ENCODE measurements at places on chromosomes 6 and 20.

GRCh38 chr6:72595812-72596211, 26.1 kb upstream of the KCNQ5 start:
- no peak for DNase-seq

DNA sequence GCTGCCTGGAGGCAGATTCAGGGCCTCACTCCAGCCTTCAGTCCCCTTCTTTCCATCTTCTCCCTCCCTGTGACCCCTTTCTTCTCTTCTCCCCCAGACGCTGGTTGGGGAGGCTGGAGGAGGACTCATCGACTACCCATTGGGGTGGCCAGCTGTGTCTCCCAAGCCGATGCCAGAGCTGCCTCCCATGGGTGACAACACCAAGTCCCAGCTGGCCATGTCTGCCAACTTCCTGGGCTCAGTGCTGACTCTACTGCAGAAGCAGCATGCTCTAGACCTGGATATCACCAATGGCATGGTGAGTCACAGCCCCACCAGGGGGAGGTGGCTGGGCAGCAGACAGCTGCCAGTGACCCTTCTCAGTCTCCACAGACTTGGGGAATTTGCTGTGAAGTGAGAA, 12.9 kb downstream of the BPIFB4 start:
- DNase-seq = no peak

DNA sequence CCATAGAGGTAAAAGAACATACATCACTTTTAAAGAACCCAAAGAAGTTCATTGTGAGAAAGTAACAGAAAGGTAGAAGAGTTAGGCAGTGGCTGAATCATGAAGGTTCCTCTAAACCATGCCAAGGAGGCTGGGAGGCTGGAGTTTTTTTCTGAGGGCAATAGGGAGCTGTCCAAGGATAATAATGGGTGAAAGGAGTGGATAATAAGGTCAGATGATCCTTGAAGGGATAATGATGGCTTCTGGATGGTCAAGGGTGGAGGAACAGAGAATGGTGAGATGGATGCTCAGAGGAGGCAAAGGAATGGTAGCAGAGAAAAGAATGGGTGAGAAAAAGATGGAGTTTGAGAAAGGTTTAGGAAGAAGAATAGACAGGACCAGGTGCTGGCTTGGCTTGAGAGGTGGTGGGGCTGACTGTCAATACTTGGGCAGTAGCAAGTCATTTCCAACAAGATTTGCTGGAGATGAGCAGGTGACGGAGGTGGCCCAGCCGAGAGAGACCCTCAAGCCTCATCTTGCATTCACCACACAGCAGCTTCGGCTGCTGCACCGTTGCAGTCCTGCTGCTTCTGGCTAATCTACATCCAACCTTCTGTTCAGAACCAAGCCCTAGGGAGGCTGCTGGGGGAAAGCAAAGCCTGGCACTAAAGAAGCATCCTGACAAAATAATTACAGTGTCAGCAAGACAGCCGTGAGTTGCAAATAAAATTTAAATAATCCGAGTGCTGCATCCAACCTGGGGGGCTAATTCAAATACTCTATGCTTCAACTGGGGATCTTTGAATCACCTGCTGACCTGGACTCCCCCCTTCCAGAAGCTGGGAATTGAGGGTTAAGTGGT, 131.2 kb upstream of the KCNG1 start:
- no peak for DNase-seq

DNA sequence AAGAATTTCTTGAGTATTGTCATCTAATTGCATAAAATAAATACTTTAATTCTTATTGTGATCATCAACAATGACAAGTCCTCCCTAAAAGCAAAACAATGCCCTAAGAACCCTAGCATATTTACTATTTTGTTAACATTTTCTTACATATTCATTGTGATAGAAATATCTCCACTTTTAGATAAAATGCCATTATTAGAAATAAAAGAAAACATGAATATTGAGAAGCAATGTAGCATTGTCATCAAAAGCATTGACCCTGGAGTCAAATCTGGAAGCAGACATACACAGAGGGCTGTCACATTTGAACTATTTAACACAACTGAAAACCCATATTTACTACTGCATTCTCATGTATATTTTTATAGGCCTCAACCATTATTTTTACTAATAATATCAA, 257.7 kb downstream of the SYNE1 start:
- DNase-seq = no peak

DNA sequence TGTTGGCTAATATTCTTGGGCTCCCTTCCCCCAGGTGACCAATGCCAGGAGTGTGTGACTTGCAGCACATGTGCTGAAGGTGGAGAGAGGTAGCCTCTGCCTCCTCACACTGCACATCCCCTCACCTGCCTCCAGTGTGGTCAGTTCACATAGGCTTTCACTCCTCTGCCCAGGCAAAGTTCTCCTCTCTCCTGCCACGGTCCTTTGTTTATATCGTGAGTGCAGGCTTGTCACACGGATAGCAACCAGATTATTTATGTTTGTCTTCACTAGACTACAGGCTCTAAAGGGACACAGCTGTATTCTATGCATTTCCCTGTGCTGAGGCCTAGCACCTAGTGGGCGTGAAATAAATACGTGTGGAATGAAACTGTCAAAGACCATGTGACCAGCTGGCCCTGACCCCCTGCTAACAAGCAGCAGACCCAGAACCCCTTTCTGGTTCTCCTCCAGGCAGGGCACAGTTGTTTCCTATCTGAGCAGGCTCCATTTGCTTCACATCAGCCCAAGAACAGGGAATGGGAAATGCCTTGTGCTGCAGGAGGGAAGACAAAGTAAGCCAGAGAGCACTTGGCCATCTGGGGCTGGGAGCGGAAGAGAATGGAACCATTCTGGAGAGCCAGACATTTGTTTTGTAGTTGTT, 42.3 kb downstream of the UNC5CL start:
- DNase-seq = no peak

- DNase-seq = no peak
Measured at GRCh38 chr6:30744054-30744805, at the start of gene IER3. IER3 (minus strand) TSS chr6:30744547; CDS start chr6:30744518, 29 bp downstream.

- DNase-seq = no peak
Measured at GRCh38 chr20:8777911-8778310, 291.0 kb upstream of the PLCB4 start.

DNA sequence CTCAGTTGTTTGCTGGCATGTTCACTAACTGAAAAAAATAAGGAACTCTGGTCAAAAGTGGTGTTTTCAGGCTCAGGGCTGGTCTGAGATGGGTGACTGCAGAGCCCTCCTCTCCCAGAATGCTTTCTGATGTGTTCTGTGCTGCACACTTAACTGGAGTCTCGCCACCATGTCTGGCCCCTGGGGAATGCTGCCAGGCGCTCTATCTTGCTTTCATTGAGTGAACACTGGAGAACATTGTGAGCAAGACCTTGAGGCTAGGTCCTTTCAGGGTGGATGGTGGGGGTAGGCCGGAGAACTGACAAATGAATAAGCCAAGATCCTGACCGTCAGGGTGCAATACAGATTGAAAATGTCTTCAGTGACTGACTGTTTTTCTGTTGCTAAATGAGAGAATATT, 19.5 kb downstream of the PANK2 start:
- DNase-seq = no peak

DNA sequence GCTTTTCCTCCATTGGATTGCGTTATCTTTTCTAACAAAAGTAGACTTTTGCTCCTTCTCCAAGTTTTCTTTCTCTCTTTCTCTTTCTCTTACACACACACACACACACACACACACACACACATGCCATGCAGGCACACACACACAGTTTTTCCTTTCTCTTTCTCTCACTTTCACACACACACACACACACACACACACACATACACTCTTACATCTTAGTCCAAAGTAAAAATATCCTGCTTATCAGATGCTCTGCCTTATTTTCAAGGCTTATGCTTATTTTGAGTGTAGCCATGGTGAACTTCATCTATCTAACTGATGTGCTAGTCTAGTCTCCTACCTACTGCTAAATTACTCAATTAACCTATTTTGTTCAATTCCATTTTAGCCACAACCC, 34.4 kb upstream of the RAB23 start:
- DNase-seq = no peak

DNA sequence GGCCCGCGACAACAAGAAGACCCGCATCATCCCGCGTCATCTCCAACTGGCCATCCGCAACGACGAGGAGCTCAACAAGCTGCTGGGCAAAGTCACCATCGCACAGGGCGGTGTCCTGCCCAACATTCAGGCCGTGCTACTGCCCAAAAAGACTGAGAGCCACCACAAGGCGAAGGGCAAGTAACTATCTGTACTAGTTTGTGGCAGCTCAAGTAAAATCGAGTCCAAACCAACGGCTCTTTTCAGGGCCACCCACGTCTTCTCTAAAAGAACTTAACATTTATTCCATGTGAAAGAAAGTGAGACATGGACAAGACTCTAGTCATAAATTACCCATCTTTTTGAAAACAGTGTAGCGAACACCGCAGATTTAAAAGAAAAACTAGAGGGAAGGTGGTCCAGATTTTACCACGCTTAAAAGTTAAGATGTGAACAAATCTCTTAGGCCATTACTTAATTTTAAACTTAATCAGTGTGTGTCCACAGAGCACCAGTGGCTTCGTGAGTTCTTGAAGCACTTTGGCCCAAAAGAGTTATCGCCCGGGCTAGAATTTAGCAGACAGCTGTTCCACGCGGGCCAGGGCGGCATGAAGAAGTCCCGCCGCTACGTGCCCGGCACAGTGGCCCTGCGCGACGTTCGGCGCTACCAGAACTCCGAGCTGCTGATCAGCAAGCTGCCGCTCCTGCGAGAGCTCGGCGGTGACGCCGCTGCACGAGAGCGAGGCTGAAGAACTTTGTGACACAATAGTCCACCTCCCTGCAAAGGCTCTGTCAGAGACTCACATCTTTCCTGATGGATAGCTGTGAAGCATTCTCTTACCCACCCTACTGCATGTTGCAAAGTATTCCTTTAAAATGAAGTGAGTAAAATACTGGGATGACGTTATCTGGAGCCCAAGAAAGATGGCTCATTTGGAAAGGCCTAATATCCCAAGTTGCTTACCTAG, 113.9 kb upstream of the PRSS16 start:
- DNase-seq = no peak

- no peak for DNase-seq
Measured at GRCh38 chr6:11711003-11711983, 67.3 kb downstream of the ADTRP start.

DNA sequence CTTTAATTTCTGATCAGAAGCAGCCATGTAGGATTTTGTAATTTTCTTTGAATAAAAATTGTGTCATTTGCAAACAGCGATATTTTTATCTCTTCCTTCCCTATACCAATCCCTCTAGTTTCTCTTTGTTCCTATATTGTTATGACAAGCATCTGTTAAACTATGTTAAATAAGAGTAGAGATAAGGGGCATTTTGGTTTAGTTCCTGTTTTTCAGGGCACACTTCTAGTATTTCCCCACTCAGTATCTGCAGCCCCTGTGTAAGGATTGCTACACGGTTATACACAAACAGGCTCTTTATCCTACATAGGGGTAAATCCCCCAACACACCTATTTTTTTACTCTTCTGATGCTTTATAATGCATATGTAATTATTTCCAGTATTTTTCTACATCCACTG, 42.1 kb downstream of the TRERF1 start:
- DNase-seq = no peak

DNA sequence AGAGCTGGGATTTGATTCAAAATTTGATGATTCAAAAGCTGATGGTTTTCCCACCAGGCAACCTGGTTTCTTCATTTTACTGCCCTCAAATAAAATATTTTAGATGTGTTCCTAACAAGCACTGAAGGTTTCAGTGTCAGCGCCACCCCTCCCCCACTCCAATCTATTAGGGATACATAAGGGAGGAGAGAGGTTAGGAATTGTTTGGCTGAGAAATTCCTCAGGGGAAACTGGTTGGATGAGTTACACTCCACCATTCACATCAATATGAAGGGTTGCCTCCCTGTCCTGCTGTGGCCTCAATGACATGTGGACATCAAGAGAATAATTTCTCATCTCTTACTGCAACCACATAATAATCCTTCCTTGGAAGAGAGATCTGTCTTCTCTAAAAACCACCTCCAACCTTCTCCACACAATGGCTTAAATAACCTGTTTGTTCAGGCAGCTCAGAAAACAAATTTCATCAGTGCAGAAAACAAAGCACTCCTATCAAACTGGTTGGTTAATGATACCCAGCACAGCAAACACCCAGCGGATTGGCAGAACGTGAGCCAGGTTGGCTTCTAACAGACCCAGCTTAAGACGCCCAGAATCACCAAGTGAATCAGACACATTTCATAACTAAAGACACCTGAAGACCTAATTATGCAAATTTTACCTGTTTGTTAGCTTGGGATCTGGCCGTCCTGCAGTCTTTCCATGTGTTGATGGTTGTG, 136.0 kb upstream of the SGK1 start:
- DNase-seq = no peak

- DNase-seq = no peak
Measured at GRCh38 chr20:51563486-51564332, 21.2 kb upstream of the NFATC2 start.
